Stimulated activated CD4-positive, alpha-beta T cell treated with anti-CD3 and anti-CD28 coated beads, Interleukin-15, amount 100 ng/mL, for 24 hours (primary cell): ENCODE measurements at places on chromosomes 5 and 9.

GRCh38 chr5:7422316-7423106, 26.6 kb downstream of the ADCY2 start:
- DNase-seq, result no peak

- DNase-seq, result no peak
These were observed 163.7 kb upstream of the ELL2 start for GRCh38 chr5:96125231-96125891.

DNA sequence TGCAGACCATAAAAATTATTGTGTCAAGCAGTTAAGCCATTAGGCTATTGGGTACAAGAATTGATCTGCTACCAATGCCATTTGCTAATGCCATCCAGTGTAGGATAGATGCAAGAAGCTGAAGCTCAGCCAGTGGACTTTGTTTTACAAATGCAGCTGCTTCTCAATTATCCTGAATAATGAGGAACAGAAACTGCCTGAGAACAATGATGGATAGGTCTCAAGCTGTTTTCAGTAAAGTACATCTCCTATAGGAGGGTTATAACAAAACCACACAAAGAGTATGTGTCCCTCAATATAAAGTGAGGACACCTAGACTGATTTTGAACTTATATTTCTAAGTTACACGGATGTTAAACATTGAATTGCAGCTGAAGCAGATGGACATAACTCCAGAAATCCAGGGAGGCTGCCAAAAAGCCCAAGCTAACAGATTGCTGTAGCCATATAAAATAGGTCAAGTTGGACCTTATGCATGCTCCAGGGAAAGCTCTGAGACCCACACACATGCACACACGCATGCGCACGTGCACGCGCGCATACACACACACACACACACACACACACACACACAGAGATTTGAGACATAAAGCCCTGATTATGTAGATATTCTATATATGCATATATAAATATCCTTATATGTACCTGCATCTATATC, 482.7 kb upstream of the CD180 start:
- DNase-seq, result no peak

DNA sequence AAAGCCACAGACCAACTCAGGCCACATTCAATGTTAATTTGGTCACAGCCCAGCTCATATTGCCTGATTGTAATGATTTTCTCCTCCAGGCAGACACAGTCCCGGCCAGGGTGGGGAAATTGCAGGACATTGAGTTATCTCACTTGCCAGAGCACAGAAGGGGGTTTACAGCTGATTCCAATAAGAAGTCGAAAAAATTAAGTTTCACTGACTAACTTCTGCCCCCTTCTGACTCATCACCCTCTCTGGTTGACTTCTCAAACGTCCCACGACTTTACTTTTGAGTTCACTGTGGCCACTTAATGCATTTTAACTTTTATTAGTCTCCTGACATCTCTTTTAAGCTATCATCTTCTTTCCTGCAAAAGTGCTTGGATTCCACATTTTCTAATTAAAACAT, 321.4 kb upstream of the WWC1 start:
- DNase-seq, result no peak

DNA sequence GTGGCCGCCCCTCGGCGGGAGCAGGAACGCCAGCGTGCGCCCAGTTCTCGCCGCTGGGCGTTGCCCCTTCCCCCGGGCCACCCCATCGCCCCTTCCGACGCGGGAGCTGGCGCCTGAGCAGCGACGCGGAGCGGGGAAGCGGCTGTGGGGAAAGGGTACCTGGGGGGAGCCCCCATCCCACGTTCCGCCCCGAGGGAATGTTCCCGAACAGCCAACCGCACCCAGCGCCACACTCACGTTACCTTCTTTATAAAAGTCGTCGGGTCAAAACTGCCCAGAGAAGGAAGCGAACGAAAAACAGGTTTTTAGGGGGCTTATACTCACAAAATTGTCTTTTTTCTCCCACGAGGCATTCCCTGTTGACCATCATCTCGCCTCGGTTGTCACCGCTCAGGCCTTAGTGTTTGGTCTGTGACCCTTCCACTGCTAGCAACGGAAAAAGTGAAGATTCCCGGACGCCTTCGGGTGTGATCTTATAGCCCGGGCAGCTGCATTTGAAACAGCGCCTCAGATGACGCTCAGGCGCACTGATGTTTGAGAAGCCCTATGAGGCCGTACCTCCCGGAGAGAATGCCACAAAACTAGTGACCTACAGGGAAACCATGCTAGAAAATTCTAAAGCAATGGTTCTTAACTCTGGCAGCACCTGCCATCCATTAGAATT, 475 bp upstream of the GOLM1 start:
- peak; percentile 47 for DNase-seq

GRCh38 chr5:133363807-133364587, 248.3 kb downstream of the FSTL4 start:
- DNase-seq, result no peak

GRCh38 chr5:125926172-125926571, 497.0 kb upstream of the GRAMD2B start:
- DNase-seq, result no peak

GRCh38 chr5:95791751-95792150, 30.8 kb downstream of the GLRX start:
- no peak for DNase-seq

DNA sequence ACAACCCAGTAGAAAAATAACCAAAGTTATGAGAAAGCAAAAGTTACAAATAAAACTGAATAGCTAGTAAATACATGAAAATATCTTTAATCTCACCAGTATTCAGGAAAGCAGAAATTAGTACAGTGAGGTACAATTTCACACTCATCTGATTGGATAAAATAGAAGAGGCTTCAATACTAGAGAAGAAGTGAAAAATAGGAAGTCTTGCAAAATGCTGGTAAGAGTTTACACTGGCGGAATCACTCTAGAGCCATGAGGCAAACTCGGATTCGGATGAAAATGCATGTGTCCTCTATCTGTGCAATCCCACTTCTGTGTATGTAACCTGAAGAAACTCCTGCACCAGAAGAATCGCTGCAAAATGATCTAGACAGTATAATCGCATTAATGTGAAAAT, 128.9 kb downstream of the CCDC192 start:
- DNase-seq, result no peak

DNA sequence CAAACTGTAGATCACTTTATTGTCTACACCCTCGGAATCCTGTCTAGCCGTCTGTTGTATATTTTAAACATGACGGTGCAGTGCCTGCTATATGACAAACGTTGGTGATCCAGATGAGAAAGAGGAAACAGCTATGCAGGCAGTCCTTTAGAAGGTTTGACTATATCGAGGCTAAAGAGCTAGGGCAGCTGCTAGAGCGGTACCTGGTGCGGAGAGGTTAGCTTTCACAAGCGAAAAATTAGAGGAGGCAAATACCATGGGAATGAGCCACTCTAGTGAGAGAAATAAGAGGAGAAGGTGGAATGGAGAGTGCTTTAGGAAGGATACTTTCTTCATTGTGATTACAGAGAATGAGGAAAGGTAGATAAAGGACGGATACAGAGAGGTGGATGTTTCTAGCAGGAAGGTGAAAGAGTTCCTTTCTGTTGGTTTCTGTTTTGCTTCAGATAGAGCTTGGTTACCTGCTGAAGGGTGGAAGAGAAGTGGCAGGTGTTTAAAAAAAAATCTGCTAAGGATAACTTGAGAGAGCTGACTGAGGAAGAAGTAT, 959 bp upstream of the FBXL17 start:
- peak; percentile 11 for DNase-seq

DNA sequence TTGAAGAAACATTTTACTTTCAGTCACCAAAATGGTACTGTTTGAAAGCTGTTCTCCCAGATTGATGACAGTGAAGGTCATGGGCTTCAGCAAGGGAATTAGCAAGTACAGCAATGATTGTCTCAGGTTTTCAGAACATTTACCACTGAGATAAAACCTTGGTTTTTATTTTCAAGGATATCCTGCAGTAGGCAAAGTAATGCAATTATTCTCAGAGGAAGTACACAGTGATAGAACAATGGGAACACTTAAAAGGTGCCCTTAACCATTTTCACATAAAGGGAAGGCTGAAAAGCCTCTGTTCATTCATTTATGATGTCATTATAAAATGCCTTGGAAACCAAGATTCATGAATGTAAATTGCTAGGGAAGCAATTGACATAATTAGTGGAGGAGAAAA, 471.8 kb upstream of the ACO1 start:
- no peak for DNase-seq

- no peak for DNase-seq
These were observed 163.9 kb downstream of the SLF1 start for GRCh38 chr5:94782383-94782782.

DNA sequence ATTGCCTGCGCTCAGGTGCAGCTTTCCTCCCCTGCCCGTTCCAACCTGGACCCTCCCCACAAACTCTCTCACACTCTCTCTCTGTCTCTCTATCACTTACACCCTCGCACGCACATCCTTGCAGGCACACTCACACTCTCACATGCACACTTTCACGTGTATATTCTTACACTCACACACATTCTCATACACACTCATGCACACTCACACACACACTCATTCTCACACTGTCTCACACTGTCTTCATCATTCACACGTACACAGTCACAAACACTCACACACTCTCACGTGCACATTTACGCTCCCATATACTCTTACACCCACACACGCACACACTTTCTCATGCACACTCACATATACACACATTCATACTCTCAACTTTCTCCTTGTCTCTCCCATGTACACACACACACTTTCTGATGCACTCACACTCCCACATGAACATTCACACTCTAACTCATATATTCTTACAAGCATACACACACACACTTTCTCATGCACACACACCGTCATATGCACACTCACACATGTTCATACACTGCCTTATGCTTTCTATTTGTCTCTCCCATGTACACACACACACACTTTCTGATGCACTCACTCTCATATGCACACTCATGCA, 229.3 kb downstream of the SNX18 start:
- no peak for DNase-seq

GRCh38 chr5:73446631-73447529, 1.7 kb downstream of the FOXD1 start:
- DNase-seq, result no peak

DNA sequence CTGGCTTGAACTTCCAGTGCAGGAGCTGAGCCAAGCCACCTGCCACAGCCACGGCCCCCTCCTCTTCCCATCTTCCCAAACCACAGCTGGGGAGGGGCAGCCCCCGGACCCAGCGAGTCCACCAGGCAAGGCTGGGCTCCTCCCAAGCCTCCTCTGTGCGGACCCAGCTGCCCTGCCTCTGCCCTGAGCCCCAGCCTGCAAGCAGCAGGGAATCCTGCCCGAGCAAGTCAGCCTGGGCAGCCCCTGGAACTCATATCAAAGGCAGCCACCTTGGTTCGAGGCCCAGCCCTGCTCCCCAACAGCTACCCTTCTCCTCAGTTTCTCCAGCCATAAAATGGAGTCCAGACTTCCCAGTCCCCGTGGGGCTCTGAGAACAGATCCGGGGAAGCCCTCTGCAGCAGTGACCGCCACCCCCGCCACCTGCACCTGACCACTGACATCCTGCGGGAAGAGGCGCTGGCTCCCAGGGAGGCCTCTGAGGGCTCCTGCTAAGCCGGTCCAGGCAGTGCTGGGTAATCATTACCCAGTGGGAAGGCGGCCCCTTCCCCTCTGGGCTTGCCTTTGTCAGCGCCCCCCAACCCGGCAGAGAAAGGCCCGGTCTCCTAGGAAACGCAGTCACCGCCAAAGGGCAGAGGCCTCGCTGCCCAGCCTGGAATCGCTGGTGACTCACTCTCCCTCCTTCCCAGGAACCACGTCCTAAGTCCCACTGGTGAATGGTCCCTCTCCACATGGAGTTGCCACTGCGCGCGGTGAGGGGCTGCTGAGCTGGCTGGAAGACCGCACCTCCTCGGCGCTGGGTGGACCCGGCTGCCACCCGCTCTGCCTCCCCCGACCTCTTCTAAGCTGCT, 1.5 kb downstream of the VAV2 start:
- peak; percentile 9 for DNase-seq

DNA sequence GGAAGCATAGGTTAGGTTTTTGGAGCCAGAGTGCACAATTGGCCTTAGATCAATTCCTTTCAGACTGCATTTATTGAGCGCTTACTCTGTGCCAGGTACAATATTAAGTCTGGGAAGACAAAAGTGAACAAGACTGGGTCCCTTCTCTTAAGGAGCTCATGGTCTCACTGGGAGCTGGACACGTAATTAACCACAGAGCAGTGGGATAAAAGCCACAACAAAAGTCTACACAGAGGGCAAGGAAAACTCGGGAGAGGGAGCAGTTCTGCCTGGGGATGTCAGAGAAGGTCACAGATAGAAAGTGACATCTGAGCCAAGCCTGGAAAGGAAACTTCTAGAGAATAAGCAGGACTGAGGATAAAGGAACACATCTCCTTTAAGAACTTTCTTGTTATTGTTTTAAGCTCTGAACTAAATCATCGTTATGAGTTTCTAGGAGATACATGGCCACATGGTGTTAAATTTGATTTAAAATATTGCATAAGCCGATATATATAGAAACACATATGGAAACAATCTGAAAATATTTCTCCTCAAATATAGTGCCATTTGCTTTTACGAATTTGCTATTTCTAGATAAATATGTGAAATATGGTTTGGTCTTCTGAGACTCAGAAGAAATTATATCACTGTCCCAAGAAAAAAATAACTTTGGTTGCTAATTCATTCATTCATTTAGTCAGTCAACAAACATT, 40.1 kb upstream of the PDE8B start:
- no peak for DNase-seq

GRCh38 chr5:80057099-80057498, 22.0 kb downstream of the THBS4 start:
- no peak for DNase-seq

- no peak for DNase-seq
These were observed 51.4 kb upstream of the DAB2IP start for GRCh38 chr9:121599872-121600585.

DNA sequence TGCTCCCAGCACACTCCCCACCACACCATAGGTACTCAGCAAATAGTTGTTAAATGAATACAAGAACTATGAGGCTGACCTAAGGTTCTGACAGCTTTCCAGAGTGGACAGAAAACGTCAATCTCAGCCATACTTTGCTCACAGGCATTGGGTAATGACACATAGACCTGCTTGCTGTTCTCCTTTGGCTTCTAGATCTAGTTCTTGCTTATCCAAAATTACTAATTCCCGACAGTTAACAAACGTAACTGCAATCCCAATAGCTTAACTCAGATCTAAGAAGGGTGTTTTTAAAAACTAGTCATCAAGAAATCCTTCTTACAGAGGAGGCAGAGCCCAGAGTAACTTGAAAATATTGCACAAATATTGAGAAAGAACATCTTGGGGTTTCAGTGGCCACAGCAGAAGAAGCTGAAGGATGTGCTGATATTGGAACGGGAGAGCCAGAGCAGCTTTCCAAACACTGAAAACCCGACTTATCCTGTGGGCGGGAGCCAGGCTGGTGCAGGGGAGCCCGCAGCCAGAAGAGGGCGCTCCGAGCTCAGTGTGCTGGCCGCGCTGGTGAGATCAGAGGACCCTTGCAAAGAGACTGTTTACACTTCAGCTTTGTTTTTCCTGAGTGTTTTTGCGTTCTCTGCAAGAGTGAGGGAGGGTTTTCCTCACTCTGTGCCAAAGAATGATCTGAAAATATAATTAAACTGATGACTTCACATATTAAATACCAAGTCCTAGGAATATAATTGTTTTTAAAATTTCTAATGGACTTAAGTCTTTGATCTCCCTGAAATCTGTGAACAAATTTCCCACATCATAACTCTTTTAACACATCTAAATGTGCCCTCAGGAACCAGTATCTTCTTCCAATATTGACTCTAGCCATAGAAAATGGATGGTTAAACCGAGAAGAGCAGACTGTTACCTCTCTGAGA, 30.3 kb downstream of the FGF1 start:
- peak; percentile 80 for DNase-seq

GRCh38 chr5:157189223-157189622, 8.6 kb downstream of the ITK start:
- peak; percentile 72 for DNase-seq
